ENCODE measurements at places on chromosomes 5 and 9. TPM values are rescaled to one million over a fixed set of nuclear protein-coding genes. Genes with fewer than 3 reads are reported as not detected.

CCDC180 gene
- 0.65 TPM for total RNA-seq

GZMA gene
- total RNA-seq = not detected

AK8 gene
- total RNA-seq = 0.30 TPM

ANXA1 gene
- 684 TPM for total RNA-seq

Data from epithelial cell of umbilical artery (primary cell).